ENCODE measurements at places on chromosomes 16 and 17.
A peak's percentile ranks its signal among the peaks of the same experiment; 100 is the strongest.

DNA sequence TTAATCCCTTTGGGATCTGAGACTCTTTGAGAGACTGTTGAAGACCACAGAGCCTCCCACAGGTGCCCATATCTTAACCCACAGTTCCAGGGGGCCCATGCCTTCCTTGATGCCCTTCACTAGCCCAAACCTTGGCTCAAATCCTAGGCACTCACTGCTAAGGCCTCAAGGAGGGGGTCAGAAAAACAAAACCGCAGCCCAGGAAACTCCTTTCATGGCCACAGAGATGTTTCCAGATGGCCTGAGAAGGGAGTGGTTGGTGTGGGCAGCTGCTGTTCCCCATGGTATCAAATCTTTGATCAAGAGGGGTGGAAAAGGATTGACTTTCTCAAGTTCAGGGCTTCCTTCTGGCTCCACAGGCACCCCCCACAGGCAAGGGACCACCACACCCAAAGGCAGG is 44.7 kb downstream of the CDH1 start:
- no peak for DNase-seq

DNA sequence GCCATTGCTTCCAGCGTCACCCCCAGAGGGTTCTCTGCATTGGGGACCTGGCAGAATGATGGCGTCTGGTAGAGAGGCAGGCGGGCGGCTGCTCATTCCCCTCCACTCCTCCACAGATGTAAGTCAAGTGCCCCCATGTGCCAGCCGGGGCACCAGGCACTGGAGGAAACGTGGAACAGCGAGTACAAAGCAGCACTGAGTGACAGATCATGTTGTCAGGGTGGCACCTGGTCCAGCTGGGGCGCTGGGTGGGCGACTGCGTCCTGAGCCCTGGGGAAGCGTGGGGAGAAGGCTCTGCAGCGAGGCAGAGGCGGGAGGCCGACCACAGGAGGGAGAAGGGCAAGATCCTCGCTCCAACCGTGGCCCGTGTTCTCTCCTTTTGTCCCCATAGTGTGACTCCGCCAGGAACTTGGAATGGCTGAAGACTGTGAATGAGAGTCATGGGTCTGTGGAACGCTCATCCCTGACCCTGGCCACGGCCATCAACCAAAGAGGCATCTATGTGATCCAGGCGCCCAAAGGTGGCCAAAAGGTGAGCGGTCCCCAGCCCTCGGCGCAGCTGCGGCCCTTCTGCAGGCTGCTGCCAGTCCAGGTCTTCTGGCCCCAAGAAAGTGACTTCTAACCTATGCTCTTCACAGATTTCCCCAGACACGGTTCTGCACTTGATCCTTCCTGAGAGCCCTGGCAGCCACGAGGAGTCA is 76.7 kb downstream of the RNF213 start:
- DNase-seq: no peak

- no peak for DNase-seq
These were observed 150.1 kb downstream of the IRF8 start for GRCh38 chr16:86048882-86049585.

GRCh38 chr17:57875290-57876022 is 25.6 kb upstream of the MRPS23 start:
- peak; percentile 94 for DNase-seq

- DNase-seq: peak; percentile 51
These were observed 28.4 kb downstream of the LRRC75A start for GRCh38 chr17:16463358-16464302.

GRCh38 chr17:75260641-75261335 is 618 bp downstream of the GGA3 start:
- DNase-seq: no peak

DNA sequence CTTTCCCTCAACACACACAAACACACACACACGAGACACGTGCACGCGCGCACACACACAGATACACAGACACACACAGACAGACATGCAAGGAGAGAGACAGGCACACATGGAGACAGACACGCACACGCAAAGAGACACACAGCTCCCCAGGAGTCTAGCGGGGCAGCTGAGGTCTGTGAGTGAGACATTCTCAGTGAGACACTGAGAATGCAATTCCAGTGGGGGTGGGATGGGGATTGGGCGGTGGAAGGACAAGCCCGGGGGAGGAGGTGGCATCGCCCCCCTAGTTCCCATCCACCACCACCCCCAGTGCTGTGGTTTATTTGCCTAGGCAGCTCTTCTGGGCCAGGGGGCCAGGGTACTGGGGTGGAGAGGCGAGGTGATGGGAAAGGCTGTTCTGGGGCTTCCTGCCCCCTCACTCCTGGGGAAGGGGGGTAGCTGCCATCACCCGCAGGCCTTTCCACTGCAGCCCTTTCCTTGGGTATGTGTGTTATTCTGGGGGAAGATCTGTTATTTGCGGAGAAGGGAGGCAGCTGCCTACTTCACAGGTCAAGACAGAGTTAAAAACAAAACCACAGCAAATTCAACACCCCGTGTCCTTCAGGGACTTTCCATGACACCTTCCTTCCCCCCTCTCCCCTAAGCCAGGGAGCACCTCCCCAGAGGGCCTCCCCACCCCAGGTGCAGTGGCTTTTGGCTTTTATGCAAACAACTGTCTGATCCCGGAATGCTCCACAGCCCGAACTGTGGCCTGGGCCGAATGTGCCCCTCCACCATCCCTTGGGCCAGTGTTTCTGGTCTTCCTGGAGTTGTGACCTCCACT is 18.0 kb downstream of the GRB7 start:
- DNase-seq: no peak

- no peak for DNase-seq
These were observed 7.4 kb upstream of the TOX3 start for GRCh38 chr16:52554334-52554733.

DNA sequence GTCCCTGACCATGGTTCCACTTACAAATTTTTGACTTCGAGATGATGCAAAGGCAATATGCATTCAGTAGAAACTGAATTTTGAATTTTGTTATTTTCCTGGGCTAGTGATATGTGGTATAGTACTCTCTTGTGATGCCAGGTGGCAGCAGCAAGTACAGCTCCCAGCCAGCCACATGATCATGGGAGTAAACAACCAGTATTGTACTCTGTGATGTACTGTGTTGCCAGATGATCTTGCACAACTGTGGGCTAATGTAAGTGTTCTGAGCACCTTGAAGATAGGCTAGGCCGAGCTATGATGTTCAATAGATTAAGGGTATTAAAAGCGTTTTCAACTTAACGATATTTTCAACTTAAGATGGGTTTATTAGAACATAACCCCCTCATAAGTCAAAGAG is 250.8 kb downstream of the STX8 start:
- DNase-seq: no peak

DNA sequence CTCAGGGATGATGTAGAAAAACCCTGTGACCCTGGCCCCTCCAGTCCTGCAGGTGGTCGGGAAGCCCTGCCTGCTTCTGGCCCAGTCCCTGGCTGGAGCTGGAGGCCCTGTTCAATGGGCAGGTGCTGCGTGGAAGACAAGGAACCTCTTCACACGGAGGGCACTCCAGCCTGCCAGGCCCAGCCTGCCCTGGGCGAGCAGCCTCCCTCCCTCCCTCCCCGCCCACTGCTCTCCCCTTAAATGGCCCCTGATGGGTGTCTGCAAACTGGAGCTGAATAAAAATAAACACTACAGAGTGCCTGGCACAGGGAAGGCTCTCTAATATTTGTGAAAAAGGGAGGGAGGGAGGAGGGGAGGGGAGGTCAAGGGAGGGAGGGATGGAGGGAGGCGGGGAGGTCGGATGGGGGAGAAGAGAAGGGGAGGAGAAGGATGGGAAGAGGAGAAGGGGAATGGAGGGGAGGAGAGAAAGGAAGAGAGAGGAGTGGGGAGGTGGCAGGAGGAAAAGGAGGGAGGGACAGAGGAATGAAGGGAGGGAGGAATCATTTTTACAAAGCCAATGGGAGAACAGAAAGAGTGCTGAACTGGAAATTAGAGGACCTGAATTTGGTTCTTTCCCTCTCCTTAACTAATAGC is 222.8 kb upstream of the TNRC6C start:
- no peak for DNase-seq

- no peak for DNase-seq
These were observed 207.6 kb downstream of the NPIPB11 start for GRCh38 chr16:29198731-29199521.

DNA sequence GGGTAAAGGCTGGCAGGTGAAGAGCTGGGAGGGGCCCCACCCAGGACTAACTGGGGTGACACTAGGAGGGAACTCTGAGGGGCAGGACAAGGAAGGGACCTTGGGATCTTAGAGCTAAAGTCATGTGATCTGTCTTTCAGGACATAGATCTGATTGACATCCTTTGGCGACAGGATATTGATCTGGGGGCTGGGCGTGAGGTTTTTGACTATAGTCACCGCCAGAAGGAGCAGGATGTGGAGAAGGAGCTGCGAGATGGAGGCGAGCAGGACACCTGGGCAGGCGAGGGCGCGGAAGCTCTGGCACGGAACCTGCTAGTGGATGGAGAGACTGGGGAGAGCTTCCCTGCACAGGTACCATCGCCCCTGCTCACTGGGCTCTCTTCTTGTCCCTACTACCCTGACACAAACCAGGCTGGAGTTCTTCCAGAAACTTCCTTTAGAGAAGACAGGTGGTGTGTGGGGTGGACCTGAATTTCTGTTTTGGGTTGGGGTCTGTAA is 8.1 kb downstream of the NFE2L1 start:
- DNase-seq: no peak

GRCh38 chr16:73047536-73048291 is at the start of gene ZFHX3:
Gene ZFHX3 (minus strand): TSS chr16:73048128. CDS start chr16:72960145, 87,983 bp downstream.
- peak; percentile 74 for DNase-seq

GRCh38 chr17:27520491-27521185 is 64.4 kb downstream of the KSR1 start:
- no peak for DNase-seq

- DNase-seq: peak; percentile 67
These were observed 1.6 kb downstream of the OSGIN1 start for GRCh38 chr16:83954577-83955016.

DNA sequence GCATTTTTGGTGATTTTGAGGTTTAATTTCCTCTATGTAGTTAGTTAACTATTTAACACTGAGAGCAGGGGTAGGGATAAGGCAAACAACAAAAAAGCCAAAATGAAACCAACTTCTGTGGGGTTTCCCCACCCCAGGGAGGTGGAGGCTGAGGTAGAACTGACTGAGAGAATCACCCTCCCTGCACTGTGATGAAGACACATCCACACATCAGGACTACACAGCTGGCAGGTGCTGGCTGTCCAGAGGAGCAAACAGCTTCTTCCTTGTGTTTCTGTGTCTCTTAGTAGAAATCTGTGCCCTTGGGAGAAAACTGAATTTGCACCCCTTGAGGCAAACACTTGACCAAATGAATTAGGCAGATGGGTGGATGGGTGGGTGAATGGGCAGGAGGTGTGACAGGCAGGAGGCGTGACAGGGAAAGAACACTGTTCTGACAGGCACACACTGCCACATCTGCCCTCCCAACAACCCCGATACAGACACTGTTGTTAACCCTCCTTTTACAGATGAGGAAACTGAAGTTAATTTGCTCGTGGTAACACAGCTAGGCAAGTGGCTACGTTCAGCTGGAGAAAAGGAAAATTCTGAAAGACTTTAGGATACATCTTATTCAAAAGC is 62.9 kb upstream of the AMZ2 start:
- DNase-seq: no peak

DNA sequence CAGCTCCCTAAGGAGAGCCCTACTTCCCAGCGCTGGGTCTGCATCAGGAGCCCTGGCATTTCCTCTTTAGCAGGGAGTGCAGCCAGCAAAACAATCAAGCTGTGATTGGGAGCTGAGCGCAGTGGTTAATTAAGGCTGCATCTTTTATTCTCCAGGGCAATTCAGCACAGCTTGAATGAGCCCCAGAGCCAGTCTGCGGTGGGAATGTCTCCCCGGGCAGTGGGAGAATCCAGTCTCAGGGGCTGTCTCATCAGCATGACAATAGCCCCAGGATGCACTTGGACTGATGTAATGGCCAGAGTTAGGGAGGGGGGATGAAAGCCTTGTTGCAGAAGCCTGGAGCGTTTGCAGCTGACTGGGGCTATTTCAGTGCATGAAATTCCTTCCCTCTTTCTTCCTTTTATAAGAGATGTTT is 292.6 kb upstream of the SOX9 start:
- no peak for DNase-seq

DNA sequence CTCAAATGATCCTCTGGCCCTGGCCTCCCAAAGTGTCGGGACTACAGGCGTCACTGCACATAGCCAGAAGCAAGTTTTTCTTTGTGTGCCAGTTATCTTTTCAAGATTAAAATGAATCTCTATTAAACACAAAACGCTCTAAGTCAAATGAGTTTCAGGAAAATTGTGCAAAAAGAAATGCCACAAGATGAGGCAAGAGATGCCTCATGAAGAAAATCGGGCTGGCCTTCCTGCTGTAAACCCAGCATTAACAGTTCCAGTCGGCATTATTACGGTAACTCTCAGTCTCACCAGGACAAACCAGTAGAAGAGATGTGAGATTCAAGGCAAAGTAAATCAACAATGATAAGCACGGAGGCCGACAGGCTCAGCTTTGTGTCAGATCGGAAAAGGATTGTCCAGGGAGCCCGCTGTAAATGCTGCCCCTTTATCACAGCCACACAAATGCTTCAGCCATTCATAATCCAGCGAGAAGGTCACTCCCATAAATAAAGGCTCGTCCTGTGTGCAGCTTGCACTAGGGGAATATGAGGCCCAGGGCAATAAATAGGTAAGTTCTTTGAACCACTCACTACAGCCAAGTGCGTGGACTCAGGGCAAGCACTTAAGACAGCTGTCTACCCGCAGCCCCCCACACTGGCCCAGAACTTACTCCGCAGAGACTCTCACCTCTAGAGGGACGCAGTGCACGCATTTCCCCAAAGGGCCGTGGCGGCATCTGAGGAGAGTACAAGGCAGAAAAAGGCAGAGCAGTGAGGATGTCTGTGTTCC is 27.2 kb downstream of the NPLOC4 start:
- DNase-seq: no peak

DNA sequence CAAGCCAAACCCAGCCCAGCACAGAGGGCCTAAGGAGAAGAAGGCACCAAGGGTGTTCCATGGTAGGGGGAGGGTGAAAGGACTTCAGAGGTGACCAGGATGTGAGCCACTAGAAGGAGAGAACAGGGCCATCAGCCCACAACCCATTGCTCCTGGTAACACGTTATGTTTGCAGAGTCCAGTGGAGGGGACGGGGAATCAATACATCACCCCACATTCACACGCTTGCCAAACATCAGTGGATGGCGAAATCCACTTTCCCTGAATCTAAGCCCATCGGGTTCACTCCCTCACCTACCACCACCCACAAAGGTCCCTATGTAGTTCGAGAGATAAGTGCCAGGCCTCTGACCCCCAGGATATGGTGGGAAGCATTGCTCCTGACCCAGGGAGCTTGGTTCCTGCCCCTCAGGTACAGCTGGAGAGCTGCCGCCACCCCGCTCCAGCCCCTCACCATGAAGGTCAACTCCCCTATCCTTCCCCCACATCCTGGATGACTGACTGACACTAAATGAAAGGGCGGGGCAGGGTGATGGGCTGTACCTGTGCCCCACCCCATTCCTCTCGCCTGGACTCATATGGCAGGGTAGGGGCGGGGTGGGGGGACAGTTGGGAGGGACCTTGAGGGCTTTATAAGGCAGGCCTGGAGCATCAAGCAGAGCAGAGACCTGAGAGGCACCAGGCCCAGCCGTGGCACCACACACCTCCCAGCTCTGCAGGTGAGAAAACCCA is at the start of gene GAST:
GAST (plus strand) TSS at position 663 of the 732 bp plus-strand sequence. CDS start 3,106 bp downstream, outside the sequence.
- no peak for DNase-seq

- DNase-seq: peak; percentile 30
These were observed 252.1 kb downstream of the PHKB start for GRCh38 chr16:47713225-47713595.

GRCh38 chr16:81779536-81780320 is 637 bp downstream of the PLCG2 start:
- no peak for DNase-seq

GRCh38 chr16:29684679-29685078 is 5.7 kb downstream of the QPRT start:
- DNase-seq: no peak

- DNase-seq: no peak
These were observed 201.7 kb downstream of the NPIPB11 start for GRCh38 chr16:29204806-29205135.

- no peak for DNase-seq
These were observed 59.9 kb downstream of the ABR start for GRCh38 chr17:1119924-1120323.
